Stimulated activated CD4-positive, alpha-beta T cell treated with anti-CD3 and anti-CD28 coated beads, Interleukin-12 subunit alpha, Interleukin-12 subunit beta, amount 100 ng/mL, for 4 hours (primary cell): ENCODE measurements at places on chromosomes 5 and 9.

- DNase-seq = no peak
Observed at GRCh38 chr5:115284021-115284420, 12.4 kb downstream of the CCDC112 start.

GRCh38 chr9:126205845-126206498, 120.7 kb upstream of the MVB12B start:
- DNase-seq = no peak

DNA sequence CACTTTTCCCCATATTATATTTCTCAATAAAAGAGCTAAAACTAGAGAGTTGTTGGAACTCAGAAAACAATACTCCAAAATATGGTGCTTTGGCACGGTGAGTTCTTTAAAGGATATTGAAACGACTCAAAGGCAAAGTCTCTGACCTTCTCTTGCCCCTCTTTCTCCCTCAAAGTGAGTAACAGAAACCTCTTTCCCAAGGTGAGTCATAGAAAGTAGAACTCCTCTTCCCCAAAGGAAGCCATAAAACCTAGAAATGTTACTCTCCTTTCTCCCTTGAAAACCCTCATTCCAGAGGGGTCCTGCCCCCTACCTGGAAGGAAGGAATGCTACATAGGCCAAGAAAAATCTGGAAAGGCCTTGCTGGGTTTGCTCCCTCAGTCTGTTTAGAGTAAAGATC, 47.5 kb downstream of the RAPGEF6 start:
- no peak for DNase-seq

- no peak for DNase-seq
Observed at GRCh38 chr9:108606401-108606800, 249.4 kb downstream of the ACTL7B start.

DNA sequence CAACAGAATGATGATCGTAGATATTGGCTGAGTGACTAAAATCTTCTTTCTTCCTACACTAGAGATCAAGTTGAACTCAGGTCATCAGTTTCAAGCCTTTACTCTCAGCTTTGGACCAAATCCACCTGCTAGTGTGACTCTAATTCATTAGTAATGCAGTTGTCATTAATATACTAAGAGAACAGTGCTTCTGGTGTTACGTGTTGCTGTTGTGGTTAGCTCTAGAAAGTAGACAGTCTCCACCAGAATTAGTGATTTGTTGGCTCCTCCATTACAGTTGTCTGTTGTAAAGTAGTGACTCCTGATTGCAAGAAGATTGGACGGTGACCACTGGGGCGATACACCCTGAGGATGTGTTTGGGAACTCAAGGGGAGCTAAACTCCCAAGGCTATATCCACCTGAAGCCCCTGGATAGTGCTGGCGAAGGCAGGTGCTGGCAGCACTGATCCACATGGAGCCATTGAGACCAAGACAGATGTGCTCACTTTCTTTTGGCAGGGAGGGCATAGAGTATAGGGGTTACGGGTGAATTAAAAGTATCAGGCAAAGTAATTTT, 3.1 kb downstream of the CAMK4 start:
- DNase-seq = no peak

GRCh38 chr5:83133797-83134196, 56.5 kb downstream of the XRCC4 start:
- no peak for DNase-seq
